HS-5 (cell line): ENCODE measurements at places on chromosomes 16 and 17.

- no peak for DNase-seq
These were observed 78.0 kb upstream of the AMZ2 start for GRCh38 chr17:68169840-68170239.

GRCh38 chr16:68887107-68887506 lies 43.8 kb downstream of the TANGO6 start:
- DNase-seq: no peak

DNA sequence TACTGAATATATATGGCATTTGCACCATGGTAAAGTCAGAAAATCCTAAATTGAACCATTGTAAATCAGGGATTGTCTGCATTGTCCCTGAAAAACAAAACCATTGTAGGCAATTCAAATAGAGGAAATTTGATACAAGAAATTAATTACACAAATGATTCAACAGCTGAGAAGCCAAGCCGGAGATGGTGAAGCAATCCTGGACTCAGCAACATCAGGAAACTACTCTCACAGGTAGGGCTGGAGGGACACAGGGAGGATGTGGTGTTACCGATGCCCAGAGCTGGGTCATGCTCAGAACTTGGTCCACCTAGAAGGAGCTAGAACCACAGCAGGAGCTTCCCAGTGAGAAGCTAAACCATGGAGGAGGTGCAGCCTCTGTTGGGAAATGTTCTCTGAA lies 18.5 kb upstream of the SCNN1B start:
- no peak for DNase-seq

DNA sequence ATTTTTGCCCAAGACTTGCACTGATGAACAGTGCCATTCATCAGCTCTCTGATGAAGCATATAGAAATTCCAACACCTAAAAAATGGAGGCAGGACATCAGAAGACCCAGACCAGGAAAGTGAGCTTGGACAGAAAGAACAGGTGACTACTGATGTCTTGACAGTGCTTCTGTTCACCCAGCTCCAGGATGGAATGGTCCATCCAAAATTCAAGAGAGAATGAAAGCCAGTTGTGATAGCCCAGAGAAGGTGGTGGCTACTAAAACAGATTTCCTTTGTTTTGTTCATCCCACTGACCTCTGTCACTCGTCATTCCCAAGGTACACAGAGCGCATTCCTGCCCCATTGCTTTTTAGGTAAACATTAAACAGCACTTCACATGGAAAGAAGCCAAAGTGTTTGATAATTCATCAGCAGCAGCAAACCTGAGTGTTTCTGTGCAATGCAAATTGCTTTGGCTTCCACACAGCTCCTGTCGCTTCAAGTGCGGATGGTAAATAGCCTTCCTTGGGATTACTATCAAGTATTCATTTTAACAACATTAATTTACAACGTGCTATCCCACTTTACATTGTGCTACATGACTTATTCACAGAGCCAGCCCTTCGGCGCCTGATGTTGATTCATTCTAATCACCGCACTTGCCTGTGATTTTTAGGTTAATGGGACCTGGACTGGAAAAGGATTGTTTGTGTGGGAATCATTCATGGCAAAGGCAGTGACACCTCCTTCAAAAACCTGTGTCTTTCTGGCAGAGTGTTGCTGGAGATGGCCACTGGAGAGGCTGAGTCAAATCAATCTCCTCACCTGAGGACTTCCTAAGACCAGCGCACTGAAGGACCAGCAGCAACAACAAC lies 65.1 kb upstream of the TOX3 start:
- no peak for DNase-seq

DNA sequence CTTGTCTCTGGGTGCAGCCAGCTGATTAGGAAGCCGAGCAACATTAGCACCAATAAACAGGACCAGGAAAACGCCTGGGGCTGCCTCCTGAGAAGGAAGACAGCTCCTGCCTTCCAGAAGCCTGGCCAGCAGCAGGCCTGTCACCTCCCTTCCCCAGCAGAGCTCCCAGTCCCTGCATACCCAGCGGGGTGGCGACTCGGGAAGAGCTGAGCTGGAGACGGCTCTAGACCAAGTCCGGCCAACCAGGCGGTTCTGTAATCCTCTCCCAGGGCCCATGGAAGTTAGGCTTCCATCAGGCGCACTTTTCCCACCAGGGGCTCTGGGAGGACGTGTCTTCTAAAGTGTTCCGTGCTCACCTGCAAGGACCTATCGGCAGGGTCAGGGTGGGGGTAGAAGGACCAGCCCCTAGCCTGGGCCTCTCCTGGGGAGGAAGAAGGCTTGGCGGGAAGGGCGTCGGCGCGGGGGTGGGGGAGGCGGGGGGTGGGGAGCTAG lies 12.0 kb upstream of the CLUH start:
- DNase-seq: no peak
